ENCODE measurements at places on chromosomes 2 and 18. TPM values are rescaled to one million over a fixed set of nuclear protein-coding genes. Genes with fewer than 3 reads are reported as not detected.

The DYNC2LI1 gene
- 6.2 TPM for polyA plus RNA-seq

The OTX1 gene
- polyA plus RNA-seq, result not detected

DNA sequence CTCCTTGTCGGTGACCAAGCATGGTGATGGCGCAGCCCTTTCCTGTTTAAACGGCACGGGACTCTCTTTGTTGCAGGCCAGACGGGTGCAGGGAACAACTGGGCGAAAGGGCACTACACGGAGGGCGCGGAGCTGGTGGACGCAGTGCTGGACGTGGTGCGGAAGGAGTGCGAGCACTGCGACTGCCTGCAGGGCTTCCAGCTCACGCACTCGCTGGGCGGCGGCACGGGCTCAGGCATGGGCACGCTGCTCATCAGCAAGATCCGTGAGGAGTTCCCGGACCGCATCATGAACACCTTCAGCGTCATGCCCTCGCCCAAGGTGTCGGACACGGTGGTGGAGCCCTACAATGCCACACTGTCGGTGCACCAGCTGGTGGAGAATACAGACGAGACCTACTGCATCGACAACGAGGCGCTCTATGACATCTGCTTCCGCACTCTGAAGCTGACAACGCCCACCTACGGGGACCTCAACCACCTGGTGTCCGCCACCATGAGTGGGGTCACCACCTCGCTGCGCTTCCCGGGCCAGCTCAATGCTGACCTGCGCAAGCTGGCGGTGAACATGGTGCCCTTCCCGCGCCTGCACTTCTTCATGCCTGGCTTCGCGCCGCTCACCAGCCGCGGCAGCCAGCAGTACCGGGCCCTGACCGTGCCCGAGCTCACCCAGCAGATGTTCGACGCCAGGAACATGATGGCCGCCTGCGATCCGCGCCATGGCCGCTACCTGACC is 17.1 kb downstream of the TUBB6 start:
- no peak for DNase-seq
- no peaks in the 10 kb centered on the region for H3K27me3 ChIP-seq
- peaks cover 7% of the 10 kb centered on the region for H3K36me3 ChIP-seq
- H3K4me3 ChIP-seq, result no peak overlapping the region
- H3K4me1 ChIP-seq, result peaks cover 16% of the 10 kb centered on the region

GRCh38 chr18:76791106-76791505 is 31.3 kb upstream of the ZNF236 start:
- peaks cover 28% of the 10 kb centered on the region for H3K27me3 ChIP-seq
- no peak overlapping the region for H3K27ac ChIP-seq
- no peak for DNase-seq
- no peak overlapping the region for H3K4me3 ChIP-seq
- no peaks in the 10 kb centered on the region for H3K4me1 ChIP-seq

GRCh38 chr18:21454725-21455124 is 145.8 kb downstream of the ESCO1 start:
- H3K27ac ChIP-seq, result no peak overlapping the region
- no peak overlapping the region for H3K4me3 ChIP-seq
- H3K27me3 ChIP-seq, result peaks cover 11% of the 10 kb centered on the region
- no peaks in the 10 kb centered on the region for H3K4me1 ChIP-seq
- DNase-seq, result no peak

GRCh38 chr2:233464531-233465240 is 101.9 kb downstream of the USP40 start:
- H3K27ac ChIP-seq, result no peak overlapping the region
- no peak for DNase-seq
- H3K4me1 ChIP-seq, result peaks cover 6% of the 10 kb centered on the region
- H3K27me3 ChIP-seq, result no peaks in the 10 kb centered on the region

GRCh38 chr2:236302555-236302954 is 38.3 kb upstream of the ASB18 start:
- peaks cover 4% of the 10 kb centered on the region for H3K27me3 ChIP-seq
- H3K36me3 ChIP-seq, result no peaks in the 10 kb centered on the region
- no peaks in the 10 kb centered on the region for H3K4me1 ChIP-seq
- DNase-seq, result no peak

DNA sequence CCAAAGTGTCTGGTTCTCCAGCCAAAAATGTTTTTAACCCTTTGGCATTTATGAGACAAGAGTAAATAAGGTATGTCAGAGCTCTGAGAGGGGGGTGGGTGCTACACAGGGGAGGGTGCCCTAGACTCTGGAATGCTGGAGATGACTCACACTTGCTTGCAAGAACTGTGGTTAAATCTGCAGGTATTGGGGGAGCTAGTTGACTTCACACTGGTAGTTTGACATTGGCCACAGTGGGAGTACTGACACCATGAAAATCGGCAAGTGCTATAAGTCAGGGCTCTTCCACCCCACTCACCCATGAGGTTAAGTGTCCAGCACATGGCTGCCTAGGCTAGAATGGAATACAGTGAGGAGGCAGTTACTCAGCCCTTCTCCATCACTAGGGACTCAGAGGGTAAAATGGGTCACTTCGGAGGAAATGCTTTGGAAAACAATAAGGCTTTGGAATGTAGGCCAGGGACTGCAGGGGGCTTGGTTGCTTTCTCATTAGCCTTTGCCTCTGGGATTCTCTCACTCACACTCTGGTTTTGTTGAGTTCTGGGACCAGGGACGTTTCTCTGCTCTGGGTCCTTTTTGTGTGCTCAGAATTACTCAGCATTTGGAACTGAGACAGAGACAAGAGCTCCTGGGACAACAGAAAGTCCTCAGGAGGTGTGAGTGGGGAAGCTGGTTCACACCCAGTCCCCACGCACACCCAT is 91.6 kb downstream of the ACKR3 start:
- peaks cover 44% of the 10 kb centered on the region for H3K27me3 ChIP-seq
- no peaks in the 10 kb centered on the region for H3K4me1 ChIP-seq
- no peak overlapping the region for H3K4me3 ChIP-seq
- H3K36me3 ChIP-seq, result peaks cover 4% of the 10 kb centered on the region
- no peak overlapping the region for H3K27ac ChIP-seq

The SESTD1 gene
- 65.4 TPM for polyA plus RNA-seq

The EVA1A gene
- not detected for polyA plus RNA-seq

DNA sequence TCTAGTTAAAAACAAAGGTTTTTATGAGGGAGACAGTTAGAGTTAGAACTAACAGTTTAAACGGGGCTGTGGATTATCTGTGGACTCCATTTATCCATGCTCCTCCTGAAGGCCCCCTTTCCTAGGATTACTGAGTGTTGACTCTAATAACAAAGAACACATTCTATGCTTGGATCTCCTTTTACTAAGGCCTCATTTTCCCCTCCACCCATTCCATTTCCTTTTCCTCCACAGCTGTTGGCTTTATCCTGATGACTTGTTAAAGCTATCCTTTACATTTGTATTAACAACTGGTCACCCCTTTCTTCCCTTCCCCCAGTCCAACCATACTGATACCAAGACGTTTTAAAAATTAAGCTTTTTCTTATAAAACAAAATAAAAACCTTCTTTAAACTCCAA is 220.6 kb downstream of the SRBD1 start:
- H3K4me1 ChIP-seq, result no peaks in the 10 kb centered on the region
- no peak overlapping the region for H3K27ac ChIP-seq
- no peak for DNase-seq
- no peaks in the 10 kb centered on the region for H3K27me3 ChIP-seq
- H3K4me3 ChIP-seq, result no peak overlapping the region

- DNase-seq, result no peak
- H3K27ac ChIP-seq, result no peak overlapping the region
- H3K4me3 ChIP-seq, result peak overlapping the region; percentile 39
- peaks cover 68% of the 10 kb centered on the region for H3K27me3 ChIP-seq
- H3K4me1 ChIP-seq, result peaks cover 25% of the 10 kb centered on the region
Measured at GRCh38 chr2:120344214-120344975, 1.5 kb upstream of the INHBB start.

- DNase-seq, result no peak
- H3K36me3 ChIP-seq, result no peaks in the 10 kb centered on the region
- no peaks in the 10 kb centered on the region for H3K27me3 ChIP-seq
- H3K27ac ChIP-seq, result no peak overlapping the region
Measured at GRCh38 chr2:10775021-10775780, 37.4 kb downstream of the PDIA6 start.

DNA sequence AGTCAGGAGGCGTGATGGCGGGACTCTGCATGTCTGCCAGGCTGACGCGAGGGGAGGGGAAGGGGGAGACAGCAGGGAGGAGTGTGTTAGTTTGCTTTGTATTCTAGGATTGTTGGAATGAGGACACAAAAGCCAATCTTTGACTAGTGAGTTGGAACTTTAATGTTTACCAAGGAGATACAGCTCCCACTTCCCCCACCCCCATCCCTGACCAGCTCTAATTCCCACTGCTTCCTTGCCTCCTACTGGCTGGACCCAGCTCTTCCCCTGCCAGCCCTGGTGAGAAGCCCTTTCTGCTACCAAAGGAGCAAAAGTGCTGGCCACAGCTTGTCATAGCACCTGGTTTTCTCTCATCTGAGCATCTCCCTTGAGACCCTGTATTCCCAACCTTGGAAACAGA is 84.5 kb downstream of the CELF4 start:
- H3K27ac ChIP-seq, result peak overlapping the region; percentile 74
- peaks cover 5% of the 10 kb centered on the region for H3K36me3 ChIP-seq
- peaks cover 5% of the 10 kb centered on the region for H3K4me1 ChIP-seq
- no peak for DNase-seq
- no peak overlapping the region for H3K4me3 ChIP-seq

DNA sequence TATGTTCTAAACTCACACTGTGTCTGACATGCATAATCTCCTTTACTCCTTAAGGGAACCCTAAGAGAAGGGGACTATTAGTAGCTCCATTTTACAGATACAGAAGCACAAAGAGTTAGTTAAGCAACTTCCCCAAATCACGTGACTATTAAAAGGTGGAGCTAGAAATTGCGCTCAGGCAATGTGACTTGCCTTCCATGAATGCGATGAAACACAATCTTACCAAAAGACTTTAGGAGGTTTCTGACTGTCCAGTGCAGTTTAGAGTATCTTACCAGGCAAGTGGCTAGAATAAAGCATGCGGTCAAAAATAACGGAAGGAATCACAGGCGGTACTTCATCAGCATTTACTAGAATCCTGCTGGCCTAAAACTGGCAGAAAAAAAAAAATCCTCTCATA is 70.4 kb downstream of the ZNF521 start:
- DNase-seq, result no peak
- peaks cover 13% of the 10 kb centered on the region for H3K27me3 ChIP-seq
- peaks cover 7% of the 10 kb centered on the region for H3K4me1 ChIP-seq
- no peak overlapping the region for H3K27ac ChIP-seq

DNA sequence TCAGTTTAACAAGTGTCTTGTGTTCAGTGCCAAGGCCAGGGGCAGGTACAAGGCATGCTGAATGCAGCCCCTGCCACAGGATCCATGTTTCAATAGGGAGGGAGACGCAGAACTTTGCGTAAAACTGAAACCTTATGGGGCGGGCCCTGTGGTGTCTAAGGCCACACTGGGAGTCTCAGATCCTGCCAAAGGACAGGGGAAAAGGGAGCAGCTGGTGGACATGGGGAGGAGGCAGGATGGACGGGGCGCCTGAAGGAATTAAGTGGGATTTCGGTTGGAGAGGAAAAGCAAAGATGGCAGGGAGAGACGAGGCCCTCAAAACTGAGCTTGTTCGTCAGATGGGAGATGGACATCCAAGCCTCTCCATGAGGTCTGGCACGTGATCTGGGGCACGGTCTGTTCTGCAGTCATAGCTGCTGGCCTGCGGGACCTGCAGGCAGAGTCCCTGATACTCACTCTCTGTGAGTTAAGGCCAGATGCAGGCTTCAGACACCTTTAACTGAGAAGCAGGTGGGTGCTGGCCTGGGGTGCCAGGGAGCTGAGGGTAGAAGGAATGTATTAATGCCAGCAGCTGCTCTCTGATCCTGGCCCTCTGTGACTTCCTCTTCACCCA is 48.8 kb downstream of the TCF7L1 start:
- no peaks in the 10 kb centered on the region for H3K4me1 ChIP-seq
- no peaks in the 10 kb centered on the region for H3K36me3 ChIP-seq
- H3K27me3 ChIP-seq, result peaks cover 22% of the 10 kb centered on the region
- no peak for DNase-seq
- no peak overlapping the region for H3K27ac ChIP-seq

DNA sequence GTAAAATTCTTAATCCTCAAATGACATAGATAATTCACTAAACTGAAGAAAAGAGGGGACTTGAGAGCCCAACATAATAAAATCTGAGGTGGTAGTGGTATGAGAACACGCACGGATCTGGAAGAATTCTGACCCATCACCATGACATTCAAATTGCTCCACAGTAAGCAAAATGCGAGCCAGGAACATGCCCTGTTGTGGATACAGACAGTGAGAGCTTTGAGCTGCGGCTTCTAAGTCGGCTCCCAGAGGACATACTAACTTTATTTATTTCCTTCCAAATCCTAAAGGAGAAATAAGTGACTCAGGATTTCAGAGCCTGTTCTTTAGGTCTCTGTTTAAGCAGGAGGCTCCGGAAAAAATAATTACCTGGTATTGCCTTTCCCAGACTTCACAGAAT is 143.4 kb upstream of the SMAD7 start:
- no peaks in the 10 kb centered on the region for H3K4me1 ChIP-seq
- peaks cover 27% of the 10 kb centered on the region for H3K36me3 ChIP-seq
- H3K4me3 ChIP-seq, result no peak overlapping the region
- no peak overlapping the region for H3K27ac ChIP-seq
- no peak for DNase-seq
- no peaks in the 10 kb centered on the region for H3K27me3 ChIP-seq

DNA sequence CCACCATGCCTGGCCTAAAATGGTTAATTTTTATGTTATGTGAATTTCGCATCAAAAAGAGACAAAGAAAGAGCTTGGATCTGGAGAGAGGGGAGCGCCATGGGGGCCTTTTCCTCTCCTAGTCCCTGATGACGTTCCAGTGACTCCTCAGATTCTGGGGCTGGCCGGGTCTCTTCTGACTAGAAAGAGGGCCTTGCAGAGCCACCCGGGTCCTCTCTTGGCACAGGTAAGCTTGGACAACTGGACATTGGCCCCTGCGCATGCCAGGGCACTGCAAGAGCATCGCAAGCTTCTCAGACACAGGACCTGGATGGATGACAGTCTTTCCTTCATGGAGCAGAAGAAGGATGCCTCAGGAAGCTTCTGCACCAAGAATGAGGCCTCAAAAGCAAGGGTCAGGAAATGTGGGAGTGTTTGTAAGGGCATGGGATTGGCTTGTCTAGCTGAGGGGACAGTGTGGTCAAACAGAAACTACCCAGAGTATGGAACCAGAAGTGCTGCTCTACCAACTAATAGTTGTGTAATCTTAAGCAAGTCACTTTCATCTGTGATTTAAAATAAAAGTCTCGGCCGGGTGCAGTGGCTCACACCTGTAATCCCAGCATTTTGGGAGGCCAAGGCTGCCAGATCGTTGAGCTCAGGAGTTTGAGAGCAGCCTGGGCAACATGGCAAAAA is 35.2 kb downstream of the FOSL2 start:
- no peaks in the 10 kb centered on the region for H3K36me3 ChIP-seq
- peaks cover 5% of the 10 kb centered on the region for H3K27me3 ChIP-seq
- no peak for DNase-seq
- H3K4me1 ChIP-seq, result peaks cover 7% of the 10 kb centered on the region
- H3K4me3 ChIP-seq, result no peak overlapping the region

- no peaks in the 10 kb centered on the region for H3K36me3 ChIP-seq
- H3K27me3 ChIP-seq, result peaks cover 8% of the 10 kb centered on the region
- H3K4me3 ChIP-seq, result peak overlapping the region; percentile 89
- no peak for DNase-seq
- H3K4me1 ChIP-seq, result peaks cover 17% of the 10 kb centered on the region
Measured at GRCh38 chr18:50298443-50299284, 11.2 kb upstream of the CXXC1 start.
